ENCODE measurements at places on chromosomes 5 and 9.

GRCh38 chr9:89080193-89080592 is 88.9 kb downstream of the S1PR3 start:
- DNase-seq = peak; percentile 32

DNA sequence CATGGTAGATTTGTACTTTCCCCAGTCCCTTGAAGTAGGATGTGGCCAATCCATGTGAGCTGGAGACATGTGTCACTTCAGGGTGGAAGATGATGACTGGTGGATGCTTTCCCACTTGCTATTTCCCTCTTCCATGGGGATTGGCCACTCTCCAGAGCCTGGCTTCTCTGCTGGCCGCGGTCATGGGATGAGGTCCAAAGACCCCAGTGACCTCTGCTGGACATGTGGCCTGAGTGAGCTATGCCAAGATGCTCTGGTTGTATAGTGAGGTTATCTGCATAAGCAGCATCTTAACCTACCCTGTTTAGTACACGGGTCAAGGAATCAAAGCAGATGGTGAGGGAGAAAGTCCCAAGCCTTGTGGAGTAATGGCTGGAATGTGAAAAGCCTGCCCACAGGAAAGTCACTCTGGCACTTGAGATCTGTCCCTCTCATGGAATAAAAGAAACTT is 47.1 kb downstream of the SH3PXD2B start:
- peak; percentile 94 for DNase-seq

DNA sequence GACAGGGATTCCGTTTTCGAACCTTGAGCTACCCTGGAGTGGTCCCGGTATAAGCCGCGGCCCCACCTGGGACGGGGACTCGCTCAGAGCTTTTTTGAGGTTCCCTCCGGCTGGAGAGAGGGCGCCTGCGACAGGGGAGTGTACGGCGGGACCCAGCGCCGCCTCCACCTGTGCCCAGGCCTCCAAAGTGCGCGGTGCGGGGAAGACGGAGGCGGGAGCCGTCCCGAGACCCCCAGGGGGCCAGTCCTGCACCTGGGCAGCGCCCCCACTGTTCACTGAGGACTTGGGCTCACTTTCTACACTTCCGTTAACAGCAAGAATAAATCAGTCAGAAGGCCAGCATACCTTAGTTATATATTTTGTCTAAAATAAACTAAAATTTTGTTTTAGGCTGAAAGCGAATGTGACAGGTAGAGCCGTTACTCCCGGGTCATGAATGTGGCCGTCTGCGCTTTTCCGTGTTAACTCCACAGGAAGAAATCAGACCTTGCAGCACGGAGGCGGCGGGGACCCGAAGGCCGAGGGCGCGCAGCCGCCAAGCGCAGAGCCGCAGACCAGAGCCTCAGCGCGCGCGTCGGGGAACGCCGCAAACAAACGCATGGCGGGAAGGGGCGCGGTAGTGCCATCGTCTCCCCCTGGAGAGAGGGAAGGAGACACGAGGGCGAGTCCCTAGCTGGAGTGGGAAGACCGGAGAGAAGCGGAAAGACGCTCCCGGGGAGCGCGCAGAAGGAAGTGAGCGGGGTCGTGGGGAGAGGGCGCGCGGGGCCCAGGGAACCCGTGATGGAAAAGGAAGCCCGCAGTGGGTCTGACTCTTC is 14.1 kb downstream of the TRIM7 start:
- no peak for DNase-seq

DNA sequence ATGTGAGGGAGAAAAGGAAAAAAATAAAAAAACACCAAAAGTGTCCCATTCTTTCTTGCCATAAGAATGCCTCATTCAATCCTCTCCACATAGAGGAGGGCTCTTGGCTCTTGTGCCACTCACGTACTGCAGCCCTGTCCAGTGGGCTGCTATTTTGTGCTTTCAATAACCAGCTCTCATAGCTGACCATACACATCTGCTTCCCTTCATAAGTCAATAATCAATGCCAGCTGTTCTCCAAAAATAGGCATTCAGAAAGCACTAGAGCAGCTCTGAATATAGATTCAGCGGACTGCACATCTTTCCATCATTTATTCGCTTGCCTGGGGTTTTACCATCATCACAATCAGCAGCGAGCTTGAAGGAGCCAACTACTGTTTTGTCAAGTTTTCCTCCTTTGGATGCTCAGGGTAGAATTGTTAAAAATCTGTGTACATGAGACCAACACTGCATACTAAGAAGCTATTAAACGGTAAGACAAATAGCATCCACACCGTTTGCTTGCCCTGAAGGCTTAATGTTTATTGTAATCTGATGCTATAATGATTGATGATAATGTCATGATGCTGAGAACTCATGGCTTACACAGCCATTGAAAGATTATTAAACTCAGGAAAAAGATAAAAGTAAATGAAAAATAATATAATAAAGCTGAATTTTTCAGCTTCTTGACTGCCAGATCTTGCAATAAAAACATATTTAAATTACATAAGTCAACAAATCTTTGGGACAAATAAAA is 80.0 kb downstream of the OXCT1 start:
- no peak for DNase-seq

DNA sequence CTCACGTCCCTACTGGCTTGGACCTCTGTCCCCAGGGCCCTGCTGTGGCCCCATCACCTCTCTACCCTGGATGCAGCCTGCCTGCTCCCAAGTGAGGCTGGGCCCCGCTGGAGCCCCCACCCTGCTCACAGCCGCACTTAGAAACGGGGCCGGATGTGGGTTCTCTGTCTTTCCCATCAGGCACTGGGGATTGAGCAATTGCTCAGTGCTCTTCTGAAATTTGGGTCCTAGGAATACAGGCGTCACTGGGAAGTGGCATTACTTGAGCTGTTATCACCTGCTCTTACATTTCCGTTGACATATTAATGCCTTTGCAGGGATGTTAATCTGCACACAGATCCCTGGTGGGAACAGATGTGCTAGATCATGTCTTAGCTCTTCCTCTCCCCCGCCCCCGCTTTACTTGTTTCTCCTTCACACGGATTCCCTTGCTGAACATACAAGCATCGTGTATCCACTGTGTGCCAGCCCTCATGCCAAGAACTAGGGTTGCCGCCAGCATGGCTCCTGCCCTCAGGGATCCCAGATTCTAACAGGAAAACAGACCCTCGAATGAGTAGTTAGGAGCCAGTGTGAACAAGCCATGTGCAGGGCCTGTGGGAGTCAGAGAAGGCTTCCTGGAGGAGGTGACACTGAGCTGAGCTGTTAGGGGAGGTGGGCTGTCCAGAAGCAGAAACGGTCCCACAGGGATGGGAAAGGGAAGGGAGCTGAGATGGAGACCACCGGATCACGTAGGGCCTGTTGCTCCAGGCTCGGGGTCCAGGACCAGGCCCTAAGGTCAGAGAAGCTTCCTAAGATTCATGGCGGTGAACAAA is 65.1 kb downstream of the NEK6 start:
- DNase-seq = no peak

- no peak for DNase-seq
Measured at GRCh38 chr9:134225816-134226215, 61.5 kb upstream of the RNU6ATAC start.

GRCh38 chr5:135367076-135367475 is 32.0 kb downstream of the MACROH2A1 start:
- DNase-seq = no peak

GRCh38 chr5:57802131-57802530 is 319.5 kb upstream of the ACTBL2 start:
- no peak for DNase-seq

- no peak for DNase-seq
Measured at GRCh38 chr5:127085796-127086195, 12.5 kb upstream of the C5orf63 start.

DNA sequence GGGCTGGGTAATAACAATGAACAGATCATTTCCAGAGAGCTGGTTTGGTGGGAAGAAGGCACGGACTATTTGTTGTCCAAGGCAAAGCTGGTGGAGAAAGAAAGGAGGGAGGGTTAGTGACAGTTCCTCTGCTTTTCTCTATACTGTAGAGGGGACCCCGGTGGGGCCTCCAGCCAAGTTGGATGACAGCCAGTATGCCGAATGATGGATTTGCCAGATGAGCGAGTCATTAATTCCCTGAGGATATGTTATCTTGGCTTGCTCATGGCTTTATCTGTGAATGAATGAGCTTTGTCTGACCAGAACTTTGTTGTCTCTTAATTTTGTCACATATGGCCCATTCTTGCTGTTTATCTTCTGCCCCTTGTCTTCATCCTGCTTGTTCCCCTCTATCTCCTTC is 158.6 kb upstream of the GLRA1 start:
- DNase-seq = no peak

- DNase-seq = no peak
Measured at GRCh38 chr5:119117237-119117636, 46.4 kb downstream of the DMXL1 start.

DNA sequence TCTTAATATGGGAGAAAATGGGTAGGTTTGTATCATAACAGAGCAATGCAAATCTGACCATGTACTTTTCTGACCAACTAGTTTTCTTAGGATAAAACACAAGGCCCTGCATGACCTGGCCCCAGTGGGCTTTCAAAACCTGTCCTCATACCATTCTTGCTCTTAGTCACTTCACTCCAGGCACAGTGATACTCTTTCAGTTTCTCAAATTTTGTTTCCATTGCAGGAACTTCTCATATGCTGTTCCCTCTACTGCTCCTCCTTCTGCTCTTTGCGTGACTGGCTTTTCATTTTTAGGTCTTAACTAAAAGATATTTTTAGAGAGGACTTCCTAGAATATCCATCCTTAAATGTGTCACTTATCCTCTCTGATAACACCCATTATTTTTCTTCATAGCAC is 112.4 kb downstream of the INIP start:
- DNase-seq = no peak

GRCh38 chr5:74186356-74187315 is 453.9 kb downstream of the ENC1 start:
- no peak for DNase-seq

GRCh38 chr9:99489060-99489413 is 267.0 kb downstream of the SEC61B start:
- peak; percentile 92 for DNase-seq

DNA sequence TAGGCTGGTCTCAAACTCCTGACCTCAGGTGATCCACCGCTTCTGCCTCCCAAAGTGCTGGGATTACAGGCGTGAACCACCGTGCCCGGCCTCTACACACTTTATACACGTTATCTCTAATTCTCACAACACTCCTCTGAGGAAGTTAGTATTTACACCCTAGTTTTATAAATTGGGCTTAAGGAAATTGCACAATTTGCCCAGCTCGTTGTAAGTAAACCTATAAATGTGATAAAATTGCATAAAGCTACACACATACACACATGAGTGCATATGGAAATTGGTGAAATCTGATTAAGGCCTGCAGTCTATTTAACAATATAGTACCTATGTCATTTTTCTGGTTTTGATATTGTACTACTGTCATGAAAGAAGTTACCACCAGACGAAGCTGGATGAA is 4.4 kb upstream of the SLC4A9 start:
- DNase-seq = no peak

- no peak for DNase-seq
Measured at GRCh38 chr5:2306711-2307110, 424.0 kb upstream of the IRX4 start.

Data from RPMI7951 (cell line).